H7 (cell line): ENCODE measurements at places on chromosomes 6 and 20. TPM values are rescaled to one million over a fixed set of nuclear protein-coding genes. Genes with fewer than 3 reads are reported as not detected.

- DNase-seq, result no peak
Observed at GRCh38 chr6:37646097-37646864, 51.4 kb downstream of the MDGA1 start.

DNA sequence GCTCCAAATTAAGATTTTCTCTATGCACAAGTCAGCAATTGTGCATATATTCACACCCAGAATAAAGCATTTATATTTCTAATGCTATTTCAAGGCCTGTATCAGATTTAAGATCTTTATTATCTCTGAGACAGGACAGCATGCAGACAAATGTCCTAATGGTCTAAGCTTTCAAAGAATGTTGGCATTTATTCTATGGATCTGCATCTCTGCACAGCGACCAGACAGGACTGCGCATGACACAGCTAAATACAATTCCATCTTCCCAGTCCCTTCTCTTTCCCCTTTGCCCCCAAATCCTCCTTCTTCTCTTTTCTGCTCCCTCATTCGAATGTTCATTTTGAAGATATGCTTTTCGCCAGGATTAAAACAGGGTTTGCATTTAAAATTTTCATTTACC lies 478.5 kb downstream of the PKHD1 start:
- DNase-seq, result no peak

DNA sequence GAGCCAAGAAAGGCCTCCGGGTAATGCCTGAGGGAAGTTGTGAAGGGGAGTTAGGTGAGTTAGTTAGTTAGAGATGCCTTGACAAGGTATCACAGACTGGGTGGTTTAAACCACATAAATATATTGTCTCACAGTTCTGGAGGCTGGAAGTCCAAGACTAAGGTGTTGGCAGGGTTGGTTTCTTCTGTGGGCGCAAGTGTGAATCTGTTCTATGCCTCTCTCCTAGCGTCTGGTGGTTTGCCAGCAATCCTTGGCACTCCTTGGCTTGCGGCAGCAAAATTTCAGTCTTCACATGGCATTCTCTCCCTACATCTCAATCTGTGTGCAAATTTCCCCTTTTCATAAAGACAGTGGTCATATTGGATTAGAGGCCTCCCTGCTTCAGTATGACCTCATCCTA lies 29.7 kb upstream of the RANBP9 start:
- DNase-seq, result no peak

- DNase-seq, result no peak
Observed at GRCh38 chr20:59131551-59132285, 31.9 kb upstream of the ZNF831 start.

DNA sequence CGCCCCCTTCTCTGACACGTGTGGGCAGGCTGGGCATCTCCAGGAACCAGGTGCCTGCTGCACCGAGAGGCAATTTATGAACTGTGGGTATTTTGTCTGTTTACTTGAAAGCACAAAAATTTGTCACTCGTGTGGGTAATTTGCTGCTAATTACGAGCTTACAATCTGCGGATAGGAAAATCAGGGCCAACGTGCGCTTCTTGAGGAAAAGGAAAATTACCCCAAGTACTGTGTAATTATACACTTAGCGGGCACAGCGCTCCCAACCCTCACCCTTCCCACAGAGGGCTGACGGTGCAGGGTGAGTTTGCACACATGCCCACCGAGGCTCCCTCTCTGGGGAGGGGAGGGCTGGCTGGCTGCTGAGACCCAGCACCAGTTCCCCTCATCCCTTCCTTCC lies 25.3 kb upstream of the MDGA1 start:
- no peak for DNase-seq

DNA sequence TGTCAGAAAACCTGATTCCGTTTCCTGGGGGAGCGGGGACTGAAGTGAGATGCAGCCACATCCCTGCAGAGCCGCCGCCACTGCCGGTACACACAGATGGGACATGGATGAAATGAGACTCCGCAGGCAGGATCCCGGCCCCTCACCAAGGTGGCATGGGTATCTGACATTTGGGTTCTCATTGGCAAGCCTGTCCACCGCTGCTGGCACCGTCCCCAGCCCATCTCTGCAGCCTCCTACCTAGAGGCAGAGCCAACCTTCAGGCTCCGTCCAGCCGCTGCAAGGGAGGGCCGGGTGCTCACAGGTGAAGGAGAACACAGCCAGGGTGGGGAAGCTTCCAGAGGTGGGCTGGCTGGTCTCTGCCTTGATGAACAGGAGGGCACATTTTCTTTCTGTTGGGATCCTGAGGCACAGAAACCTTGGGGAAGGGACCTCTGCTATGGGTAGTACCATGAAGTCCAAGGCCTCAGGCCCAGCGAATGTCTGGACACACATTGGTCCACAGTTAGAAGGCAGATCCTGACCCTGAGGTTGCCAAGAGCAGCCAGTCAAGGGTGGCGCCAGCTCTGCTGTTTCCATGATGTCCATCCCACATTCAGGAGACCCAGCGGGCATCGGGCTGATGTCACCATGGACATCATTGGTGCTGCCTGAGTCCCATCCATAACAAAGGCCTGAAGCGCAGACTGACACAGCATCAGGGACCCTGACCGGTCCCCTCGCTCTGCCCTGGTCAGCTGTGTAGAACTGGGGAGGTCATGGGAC lies 177.4 kb downstream of the TAF4 start:
- DNase-seq, result no peak

DNA sequence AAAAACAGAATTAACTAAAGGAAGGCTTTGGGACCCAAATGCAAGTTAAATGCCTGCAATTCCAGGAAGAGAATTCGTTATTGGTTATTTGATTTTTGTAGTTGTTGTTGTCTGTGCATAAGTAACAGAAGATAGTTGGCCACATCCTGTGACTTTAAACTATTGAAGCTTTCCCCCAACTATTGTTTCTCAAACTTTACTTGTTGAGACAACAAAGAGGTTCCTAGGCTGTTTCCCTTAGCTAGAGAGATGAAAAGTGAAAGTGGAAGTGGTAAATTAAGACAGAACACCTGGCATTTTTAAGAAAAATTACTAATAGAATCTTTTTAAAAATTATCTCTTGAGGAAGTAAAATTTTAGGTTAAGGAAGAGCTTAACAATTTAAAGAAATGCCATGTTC lies 525.2 kb downstream of the PKHD1 start:
- no peak for DNase-seq

DNA sequence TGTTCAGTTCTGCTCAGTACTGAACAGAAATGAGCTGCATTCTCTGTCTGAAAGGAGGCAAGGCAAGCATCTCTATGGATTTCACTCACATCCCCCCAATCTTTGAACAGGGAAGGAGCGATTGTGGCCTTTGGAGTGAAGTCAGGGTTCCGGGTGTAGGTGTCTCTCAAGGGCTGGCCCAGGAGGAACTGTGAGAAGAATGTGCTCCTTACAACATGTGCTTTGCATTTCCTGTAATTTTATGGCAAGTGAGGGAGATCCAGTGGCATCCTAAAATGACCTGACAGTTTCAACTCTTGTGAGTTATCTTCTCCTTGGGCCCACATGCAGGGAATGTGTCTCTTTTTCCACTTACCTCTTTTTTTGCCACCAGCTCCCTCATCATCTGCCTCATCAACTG lies 63.0 kb upstream of the RIN2 start:
- DNase-seq, result no peak

DNA sequence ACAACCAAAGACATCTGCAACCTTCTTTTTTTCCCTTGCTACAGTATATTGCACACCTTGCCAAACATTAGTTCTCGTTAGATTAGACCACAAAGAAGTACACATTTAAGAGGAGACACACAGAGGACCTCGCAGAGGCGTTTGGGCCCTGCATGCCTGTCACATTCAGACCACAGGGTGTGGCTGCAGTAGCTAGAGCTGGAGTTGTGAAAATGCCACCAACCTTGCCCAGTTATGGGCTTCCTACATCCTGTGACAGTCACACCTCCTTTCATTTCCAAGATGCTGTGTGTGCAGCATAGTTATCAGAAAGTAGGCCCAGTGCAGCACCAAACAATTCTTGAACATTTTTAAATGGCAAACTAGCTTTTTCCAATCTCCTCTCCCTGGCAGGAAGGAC lies 2.4 kb downstream of the SYNE1 start:
- no peak for DNase-seq

GRCh38 chr20:5197847-5198650 lies 71.2 kb downstream of the CDS2 start:
- DNase-seq, result no peak

GRCh38 chr6:130961148-130961547 lies 101.9 kb downstream of the EPB41L2 start:
- no peak for DNase-seq

GRCh38 chr6:1118287-1118647 lies 193.6 kb upstream of the FOXQ1 start:
- DNase-seq, result no peak

- DNase-seq, result no peak
Observed at GRCh38 chr6:80642452-80642851, 536.0 kb downstream of the BCKDHB start.

DNA sequence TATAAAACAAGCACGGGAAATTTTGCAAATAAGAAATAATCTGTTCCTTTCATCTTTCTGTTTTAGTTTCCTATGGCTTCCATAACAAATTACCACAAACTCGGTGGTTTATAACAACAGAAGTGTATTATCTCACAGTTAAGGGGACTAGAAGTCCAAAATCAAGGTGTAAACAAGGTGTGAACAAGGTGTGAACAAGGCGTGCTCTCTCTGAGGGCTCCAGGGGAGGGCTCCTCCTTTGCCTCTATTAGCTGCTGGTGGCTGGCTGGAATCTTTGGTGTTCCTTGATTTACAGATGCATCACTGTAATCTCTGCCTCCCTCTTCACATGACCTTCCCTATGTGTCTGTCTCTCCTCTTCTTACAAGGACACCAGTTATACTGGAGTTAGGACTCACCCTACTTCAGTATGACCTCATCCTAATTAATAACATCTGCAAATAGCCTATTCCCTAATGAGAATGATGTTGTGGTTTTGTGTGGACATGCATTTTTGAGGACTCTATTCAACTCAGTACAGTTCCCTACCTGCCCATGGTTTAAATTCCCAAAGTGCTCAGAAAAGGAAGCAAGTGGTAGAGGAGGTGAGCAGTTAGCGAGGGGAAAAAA lies 17.5 kb upstream of the BMP5 start:
- no peak for DNase-seq

GRCh38 chr6:95846652-95847051 lies 169.1 kb upstream of the FUT9 start:
- no peak for DNase-seq

DNA sequence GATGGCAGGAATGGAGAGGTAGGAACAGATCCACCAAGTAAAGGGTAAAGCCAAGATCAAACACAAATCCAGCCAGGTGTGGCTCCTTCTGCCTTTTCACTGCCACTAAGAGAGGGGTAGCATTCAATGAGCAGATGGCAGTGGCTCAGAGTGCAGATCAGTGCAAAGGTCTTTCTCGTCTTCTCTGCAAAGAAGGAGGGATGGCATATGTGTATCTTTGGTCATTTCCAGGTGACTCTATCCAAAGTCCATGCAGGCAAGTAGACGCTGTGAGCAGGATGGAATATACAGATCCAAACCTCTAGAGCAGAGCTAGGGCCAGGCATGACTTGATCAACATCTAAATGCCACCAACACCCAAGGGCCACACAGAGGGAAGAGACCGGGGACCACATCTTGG lies 6.9 kb downstream of the BANF2 start:
- no peak for DNase-seq

- peak; percentile 8 for DNase-seq
Observed at GRCh38 chr6:9292975-9293374, 857.6 kb upstream of the SLC35B3 start.

Gene EMILIN3
- total RNA-seq, result 6.2 and 7.9 TPM in 2 replicates

Gene SLC52A3
- 33.8 and 49.4 TPM in 2 replicates for total RNA-seq

Gene KIF6
- total RNA-seq, result 0.80 and 1.1 TPM in 2 replicates

DNA sequence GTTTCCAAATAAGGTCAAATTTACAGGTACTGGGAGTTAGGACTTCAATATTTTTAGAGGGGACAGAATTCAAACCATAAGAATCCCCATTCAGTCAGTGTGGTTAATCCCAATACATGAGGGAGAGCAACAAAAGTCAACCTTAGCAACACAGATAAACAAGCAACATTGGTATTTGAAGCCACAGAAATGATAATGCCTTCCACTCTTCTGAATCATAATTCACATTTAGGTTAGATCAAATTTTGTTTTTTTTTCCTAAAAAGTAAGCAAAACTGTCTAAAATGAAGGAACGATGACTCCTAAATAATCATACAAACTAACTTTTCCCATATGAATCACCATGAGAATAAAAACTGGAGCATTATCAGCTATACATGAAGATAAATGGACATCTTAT lies 246.0 kb upstream of the TENT5A start:
- no peak for DNase-seq

GRCh38 chr20:47710665-47711045 lies 74.6 kb downstream of the SULF2 start:
- DNase-seq, result no peak

Gene ACTR5
- 16.0 and 17.0 TPM in 2 replicates for total RNA-seq

Gene TNFRSF21
- total RNA-seq, result 47.5 and 50.8 TPM in 2 replicates

GRCh38 chr6:14738933-14739332 lies 506.9 kb upstream of the JARID2 start:
- DNase-seq, result no peak

DNA sequence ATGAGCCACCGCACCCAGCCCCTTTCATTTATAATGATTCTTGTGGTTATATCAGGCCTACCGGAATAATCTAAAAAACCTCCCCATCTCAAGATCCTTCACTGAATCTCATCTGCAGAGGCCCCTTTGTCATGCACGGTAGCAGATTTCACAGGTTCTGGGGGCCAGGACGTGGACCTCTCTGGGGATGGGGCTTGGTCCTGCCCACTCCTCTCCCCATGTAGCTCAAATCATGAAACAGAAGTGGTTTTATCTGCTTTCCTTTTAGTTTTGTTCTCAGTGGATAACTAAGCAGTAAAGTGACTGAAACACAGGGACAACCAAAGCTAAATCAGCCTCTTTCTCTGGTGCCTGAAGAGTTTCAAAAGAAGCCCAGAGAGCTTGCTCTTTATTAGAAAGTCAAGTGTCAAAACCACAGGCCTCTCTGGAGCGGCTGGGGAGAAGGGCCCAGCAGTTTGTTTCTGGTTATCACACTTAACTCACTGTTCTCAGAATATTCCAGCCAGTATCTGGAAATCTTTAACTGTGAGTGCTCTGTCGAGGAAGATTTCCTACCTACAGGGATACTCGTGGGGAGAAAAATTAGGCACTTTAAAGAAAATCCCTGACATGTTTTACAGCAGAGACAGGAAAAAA lies 60.6 kb upstream of the FAM184A start:
- DNase-seq, result no peak

GRCh38 chr6:107868867-107869611 lies 44.9 kb upstream of the SCML4 start:
- DNase-seq, result no peak

Gene C6orf52
- total RNA-seq, result 0.26 and 4.6 TPM in 2 replicates
